ENCODE measurements at places on chromosomes 16 and 17.

- no peak for DNase-seq
Measured at GRCh38 chr17:75925103-75925502, 15.7 kb downstream of the FBF1 start.

- no peak for DNase-seq
Measured at GRCh38 chr16:89175280-89176146, 4.0 kb downstream of the CDH15 start.

GRCh38 chr16:14345512-14346115 is 274.5 kb downstream of the MRTFB start:
- DNase-seq, result no peak

DNA sequence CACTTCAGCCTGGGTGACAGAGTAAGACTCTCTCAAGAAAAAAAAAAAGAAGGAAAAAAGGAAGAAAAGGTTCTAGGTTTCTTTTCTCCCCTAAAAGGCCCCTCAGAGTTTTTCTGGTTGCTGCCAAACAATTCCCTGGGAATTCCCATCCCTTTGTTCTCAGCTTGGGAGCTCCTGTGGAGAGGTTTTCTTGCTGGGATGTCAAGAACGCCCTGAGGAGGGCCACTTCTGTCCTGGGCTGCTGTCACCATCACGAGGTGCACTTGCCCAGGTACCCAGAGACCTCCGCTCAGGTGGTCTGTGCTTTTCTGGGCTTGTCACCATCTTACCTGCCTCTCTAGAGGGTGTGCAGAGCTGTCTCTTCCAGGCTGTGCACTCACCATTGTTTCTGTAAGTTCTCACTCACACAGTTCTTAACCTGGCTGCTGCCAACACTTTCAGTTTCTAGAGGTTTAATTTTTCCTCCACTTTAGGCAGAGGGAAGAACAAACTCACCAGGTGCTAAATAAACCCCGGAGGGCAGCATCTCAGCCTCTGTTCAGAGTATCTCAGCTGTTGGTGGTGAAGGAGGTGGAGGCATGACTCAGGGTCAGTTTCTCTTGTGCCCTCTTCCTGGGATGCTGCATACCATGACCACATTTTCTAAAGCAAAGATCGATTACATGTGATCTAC is 2.4 kb upstream of the COX6A2 start:
- no peak for DNase-seq

DNA sequence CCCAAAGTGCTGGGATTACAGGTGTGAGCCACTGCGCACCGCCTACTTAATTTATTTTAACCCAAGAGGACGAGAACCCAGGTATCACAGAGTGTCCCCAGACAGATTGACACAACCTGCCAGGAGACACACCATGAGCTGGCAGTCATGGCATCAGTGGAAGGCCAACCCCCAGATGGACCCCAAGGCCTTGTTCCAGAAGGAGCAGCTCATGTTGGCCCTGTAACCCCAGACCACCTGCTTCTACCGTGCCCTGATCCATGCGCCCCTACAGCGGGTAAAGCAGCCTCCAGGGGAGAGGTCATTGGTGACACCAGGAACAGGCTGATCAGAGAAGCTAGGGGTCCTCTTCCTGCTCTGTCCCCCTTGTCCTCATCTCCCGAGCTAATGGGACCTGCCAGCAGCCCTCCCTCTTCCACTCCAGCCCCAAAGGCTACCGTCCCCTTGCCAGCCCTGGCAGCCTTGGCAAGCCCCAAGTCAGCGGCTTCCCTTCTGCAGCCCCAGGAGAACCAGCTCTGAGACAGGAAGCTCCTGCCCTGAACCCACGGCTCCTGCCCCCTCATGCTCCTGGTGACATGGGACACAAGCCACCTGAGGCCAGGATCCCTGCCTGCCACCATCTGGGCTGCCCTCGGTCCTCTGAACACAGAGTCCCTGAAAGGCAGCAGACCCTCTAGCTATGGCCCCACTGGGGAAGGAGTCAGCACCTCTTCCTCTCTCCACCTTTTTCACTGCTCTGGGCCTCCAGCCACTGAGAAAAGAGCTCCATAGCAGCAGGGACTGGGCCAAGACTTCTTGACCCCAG is 6.3 kb downstream of the SULT1A1 start:
- no peak for DNase-seq

GRCh38 chr17:223723-224471 is 42.4 kb upstream of the DOC2B start:
- no peak for DNase-seq

GRCh38 chr17:50919321-50920040 is 53.3 kb upstream of the TOB1 start:
- no peak for DNase-seq

- DNase-seq, result no peak
Measured at GRCh38 chr17:8909586-8910270, 42.3 kb upstream of the PIK3R6 start.
